ENCODE measurements at places on chromosomes 2 and 18.

DNA sequence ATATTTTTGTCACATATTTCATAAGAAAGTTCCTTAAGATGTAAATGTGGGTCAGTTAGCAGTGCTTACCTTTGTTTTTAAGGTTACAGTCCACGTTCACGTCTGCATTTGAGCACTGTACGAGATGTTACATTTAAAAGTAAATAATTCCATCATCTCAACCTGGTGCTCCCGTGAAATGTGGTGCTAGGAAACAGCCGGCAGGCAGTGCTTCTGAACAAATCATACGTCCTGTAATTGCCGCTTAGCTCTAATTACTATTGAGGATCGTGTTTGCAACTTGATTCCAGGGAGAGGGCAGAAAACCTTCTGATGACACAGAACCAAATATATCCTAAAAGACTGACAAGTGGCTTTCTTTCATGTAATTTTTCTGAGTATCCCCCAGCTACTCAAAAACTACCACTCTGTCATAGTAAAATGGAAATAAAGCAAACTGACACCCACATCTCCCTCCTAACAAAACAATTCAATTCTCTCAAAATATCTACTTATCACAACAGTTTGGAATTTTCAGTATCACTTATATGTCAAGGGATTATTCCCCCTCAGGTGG is 297.8 kb upstream of the SESTD1 start:
- no peak for DNase-seq

DNA sequence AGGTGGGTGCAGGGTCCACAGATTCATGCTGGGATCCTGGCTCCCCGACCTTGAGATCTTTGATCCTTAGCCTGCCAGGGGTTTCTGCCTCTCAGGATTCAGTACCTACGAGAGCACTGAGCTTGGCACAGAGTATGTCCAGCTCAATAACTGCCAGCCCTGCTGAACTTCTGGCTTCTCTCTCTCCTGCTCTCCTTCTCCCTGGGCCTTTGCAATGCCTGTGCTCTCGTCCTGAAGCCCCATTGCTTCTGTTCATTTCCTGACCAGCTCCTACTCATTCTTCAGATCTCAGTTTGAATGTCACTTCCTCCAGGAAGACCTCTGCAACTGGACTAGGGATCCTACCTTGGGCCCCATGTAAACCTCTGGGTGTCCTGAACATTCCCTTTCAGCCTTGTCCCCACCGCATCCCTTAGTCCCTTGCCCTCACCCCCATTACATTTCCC is 113.8 kb upstream of the HAAO start:
- no peak for DNase-seq

GRCh38 chr2:230410861-230411569 is 5.0 kb upstream of the SP100 start:
- no peak for DNase-seq

- no peak for DNase-seq
Observed at GRCh38 chr2:71018625-71019024, 24.0 kb upstream of the TEX261 start.

- no peak for DNase-seq
Observed at GRCh38 chr2:239891698-239892097, 133.4 kb downstream of the NDUFA10 start.

DNA sequence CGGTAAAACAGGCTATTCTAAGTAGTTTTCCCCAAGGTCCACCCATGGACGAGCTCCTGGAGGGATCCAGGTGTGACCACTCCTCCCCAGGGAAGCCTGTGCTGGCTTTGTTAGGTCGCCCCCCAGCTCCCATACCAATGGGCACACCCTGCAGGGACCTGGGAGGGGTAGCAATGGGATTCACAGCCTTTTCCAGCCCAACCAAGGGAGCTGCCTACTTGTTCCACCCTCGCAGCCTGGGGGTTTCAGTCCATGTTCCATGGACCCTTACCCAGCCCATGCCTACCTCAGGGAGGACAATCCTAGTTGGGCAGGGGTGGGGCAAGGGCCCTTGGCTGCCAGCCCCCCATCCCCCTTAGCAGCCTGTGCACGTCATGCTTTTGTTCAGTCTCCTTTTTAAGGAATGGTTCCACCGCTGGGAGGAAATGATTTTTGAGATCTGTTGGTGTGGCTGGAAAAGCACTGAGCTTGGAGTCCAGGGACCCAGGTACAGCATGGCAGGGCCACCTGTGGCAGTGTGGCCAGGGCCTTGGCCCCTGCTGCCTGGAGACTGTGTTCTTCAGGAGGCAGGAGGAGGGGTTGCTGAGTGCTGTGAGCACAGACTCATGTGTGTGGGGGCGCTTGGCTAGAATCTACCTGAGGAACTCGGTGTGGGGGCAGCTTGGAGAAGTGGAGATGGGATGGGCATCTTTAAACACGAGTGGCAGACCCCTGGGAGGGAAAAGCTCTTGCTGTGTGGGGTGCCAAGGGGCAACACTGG is 166.8 kb downstream of the TWIST2 start:
- DNase-seq = no peak

DNA sequence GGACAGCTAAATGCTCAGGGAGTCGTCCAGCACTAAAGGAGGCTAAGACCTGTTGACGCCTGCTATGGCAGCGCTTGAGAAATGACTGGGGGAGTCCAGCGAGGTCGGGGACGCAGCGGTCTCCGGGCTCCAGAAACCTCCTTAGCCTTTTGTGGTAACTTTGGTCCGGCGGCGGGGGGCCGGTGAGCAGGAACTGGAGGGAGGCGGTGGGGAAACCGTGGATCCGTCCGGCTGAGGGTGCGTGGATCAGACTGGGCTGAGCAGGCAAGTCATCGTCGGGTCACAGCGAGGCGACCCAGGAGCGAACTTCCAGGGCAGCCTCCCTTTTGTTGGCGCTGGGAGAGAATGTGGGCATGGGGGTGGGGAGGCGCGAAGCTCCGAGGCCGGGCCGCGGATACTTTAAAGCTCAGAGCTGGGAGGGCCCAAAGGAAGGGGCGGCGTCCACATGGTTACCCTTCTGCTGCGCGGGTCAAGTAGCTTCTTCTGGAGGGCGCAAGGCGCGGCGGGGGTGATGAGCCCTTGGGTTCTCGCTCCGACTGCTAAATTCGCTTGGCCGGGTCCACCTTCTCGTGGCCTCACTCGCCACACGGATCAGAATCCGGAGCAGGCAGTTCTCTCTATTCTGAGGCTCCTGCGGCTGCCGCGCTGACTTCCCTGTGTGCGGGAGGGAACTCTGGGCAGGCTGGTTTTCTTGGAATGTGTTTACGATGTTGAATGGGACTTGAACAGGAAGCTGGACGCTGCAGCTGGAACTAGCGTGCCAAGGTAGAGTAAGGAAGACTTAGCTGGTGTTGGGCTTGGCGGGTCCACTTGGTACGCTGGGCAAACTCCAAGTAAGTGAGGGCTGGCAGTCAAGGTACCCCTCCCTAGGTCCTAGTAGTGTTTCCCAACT is 920 bp downstream of the GULP1 start:
- peak; percentile 83 for DNase-seq
